ENCODE measurements at places on chromosomes 12 and 14.

DNA sequence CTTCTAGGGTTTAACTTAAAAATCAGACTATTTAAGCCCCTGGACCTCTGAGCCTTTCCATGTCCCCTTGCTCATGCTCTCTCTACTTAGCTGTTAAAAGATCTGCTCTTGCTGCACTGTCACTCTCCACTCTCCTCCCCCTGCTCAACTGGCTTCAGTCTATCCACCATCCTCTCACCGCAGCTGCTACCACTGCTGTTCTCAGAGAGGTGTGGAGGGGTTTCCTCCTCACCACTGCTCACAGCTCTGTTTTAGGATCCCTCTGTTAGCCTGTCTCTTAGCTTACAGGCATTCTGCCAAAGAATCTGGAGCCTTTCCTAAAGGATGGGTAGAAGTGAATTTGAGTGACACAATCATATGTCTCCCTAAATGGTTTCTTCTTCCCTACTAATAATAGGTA is 43.7 kb upstream of the ATP2B1 start:
- DNase-seq: peak; percentile 46

- DNase-seq: no peak
Measured at GRCh38 chr12:31557707-31558106, 33.2 kb downstream of the DENND5B start.

- no peak for DNase-seq
Measured at GRCh38 chr12:49697808-49698207, 9.4 kb downstream of the FMNL3 start.

DNA sequence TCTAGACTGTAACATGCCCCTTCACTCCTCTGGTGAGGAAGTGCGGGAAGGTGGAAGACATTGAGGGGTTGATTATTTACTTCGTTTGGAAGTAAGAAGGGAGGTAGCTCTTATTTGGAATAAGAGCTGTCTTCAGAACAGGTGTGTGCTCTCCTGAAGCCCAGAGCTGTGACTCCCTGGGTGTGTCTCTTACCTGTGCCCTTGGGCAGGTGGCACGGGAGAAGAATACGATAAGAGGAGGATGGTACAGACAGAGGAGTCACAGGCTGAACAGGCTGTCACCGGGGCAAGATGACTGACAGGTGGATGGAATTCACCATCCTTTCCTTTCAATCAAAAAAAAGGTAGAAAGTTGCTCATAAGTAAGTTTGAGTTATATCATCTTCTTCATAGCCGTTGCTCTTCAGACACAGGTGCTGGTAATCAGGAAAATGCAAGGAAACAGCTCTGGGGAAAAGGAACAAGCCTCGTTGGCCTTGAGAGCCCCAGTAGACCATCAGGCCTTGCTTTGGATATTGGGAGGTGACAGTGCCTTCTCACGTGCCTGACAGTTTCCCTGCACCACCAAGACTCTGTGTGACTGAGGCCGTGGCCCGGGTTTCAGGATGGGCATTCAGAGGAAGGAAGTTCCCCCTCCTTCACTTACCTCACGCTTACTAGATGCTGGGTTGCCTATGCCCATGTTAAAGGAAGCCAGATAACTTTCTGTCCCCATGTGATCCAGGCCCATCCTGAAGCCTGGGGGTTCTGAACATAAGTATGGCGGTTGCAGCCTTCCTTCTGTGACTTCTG is 120.4 kb downstream of the ETV6 start:
- DNase-seq: no peak

DNA sequence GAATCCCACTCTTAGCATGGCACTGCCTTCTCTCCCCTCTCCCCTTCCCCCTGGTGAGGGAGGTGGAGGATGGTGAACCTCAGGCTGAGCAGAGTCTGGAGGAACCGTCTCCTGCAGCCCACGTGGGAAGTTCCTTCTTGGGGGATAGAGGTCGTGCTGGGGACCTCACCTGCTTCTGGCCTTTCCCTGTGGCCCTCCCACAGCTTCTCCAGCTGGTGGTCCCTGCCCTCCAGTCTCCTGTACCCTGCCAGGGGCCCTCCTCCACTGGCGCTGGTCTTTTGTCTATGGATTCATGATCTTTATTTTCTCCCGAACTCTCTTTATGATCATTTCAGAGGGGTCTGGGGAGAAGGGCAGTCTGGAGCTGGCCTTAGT is 9.0 kb upstream of the MTA1 start:
- DNase-seq: no peak

DNA sequence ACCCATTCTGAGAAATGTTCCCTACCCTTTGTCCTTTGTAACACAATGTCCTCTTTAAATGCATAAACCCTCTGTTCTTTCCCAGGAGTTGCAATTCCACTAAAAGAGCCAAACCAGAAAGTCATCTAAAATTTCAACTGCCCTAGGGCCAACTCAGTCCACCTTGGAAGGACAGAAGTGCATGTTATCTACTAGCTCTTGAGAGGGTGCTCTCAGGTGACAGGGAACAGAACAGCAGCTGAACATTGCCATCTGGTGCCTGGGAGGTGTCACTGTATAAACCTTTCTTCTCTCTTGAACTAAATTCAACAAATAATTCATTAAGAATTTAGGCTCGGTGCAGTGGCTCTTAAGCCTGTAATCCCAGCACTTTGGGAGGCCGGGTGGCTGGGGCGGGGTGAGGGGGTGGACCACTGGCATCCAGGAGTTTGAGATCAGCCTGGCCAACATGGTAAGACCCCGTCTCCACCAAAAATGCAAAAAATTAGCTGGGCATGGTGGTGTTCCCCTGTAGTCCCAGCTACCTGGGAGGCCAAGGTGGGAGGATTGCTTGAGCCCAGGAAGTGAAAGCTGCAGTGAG is 10.3 kb upstream of the FERMT2 start:
- DNase-seq: peak; percentile 20

DNA sequence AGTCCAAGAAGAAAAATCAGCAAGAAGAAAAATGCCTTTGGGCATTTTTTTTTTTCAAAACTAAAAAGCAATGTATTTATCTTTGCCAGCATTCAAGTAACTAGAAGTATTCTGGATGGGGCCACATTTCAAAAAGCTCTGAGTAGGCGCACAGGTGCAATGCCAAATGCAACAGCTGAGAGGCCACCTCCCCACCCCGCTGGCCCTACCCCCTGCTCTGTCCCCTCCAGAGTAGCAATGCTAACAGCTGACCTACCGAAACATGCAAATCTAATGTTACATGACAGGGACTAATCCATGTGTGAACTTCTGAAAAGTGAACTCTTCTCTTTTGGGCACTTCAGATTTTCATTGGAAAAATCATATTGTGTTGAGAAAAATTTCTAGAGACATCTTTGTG is 153.7 kb upstream of the SLC38A2 start:
- DNase-seq: no peak

GRCh38 chr14:73764406-73765280 is 50.5 kb upstream of the PNMA1 start:
- peak; percentile 78 for DNase-seq

GRCh38 chr12:67515679-67516340 is 132.7 kb upstream of the DYRK2 start:
- DNase-seq: peak; percentile 14

- no peak for DNase-seq
Measured at GRCh38 chr14:55336691-55337090, 65.5 kb downstream of the FBXO34 start.

- DNase-seq: no peak
Measured at GRCh38 chr14:95137804-95138167, 19.5 kb downstream of the DICER1 start.

DNA sequence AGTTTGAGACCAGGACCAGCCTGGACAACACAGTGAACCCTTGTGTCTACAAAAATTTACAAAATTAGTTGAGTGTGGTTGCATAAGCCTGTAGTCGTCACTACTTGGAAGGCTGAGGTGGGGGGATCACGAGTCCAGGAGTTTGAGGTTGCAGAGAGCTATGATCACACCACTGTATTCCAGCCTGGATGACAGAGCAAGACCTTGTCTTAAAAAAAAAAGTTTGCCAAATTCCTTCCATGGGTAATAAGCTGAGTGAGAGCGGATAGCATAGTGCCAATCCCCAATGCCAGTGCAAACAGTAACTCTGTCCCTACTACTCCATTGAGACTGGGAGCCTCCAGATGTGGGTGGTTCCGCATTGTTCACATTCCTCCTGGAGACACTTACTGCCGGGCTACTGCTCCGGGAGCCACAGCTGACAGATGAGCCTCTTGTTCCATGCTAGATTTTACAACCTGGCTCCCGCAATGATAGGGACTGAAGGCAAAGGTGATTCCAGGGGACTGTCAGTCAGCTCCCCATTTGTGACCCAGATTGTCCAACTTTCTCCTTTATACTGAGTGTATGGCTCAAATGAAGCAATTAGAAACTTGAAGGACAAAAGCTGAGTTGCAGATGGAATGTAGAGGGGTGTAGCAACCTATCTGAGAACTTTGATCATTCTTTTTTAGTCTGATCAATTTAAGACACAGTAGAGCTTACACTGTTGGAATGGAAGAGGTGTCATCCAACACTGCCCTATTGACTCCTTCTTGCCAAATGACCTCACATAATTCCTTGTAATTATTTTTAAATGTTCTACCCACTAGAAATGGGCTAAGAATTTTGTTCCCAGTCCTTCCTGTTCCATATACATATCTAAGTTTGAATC is 13.4 kb upstream of the FRMD6 start:
- DNase-seq: no peak

GRCh38 chr12:123148655-123149054 is 2.2 kb downstream of the PITPNM2 start:
- no peak for DNase-seq
